ENCODE measurements at places on chromosomes 7 and 10. TPM values are rescaled to one million over a fixed set of nuclear protein-coding genes. Genes with fewer than 3 reads are reported as not detected.

DNA sequence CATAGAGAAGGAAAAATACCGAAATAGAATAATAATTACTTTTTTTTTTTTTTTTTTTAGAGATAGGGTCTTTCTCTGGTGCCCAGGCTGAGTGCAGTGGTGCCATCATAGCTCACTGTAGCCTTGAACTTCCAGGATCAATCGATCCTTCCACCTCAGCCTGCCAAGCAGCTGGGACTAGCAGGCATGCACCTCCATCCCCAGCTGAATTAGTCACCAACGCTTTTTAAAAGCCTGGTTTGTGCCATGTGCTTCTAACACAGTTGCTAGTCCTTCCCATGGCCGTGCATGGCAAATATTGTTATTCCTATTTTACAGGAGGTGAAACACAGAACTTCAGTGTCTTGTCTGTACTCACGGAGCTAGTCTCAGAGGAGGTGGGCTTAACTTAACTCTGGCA lies 23.2 kb downstream of the LYZL2 start:
- DNase-seq, result no peak

- no peak for DNase-seq
Observed at GRCh38 chr10:31020209-31020608, 11.5 kb downstream of the ZNF438 start.

GRCh38 chr7:24903559-24903958 lies 76.4 kb downstream of the OSBPL3 start:
- no peak for DNase-seq

CTTNBP2 gene
- 4.3 TPM for total RNA-seq

Measured in suprapubic skin (tissue), 4 donors.